T-helper 9 cell (primary cell): ENCODE measurements at places on chromosomes 6 and 20.

- DNase-seq: peak; percentile 70
Observed at GRCh38 chr6:26286168-26286877, 78.7 kb upstream of the BTN3A2 start.

GRCh38 chr6:117025310-117025709, 148.3 kb downstream of the RFX6 start:
- no peak for DNase-seq

GRCh38 chr6:107821591-107821990, 2.5 kb downstream of the SCML4 start:
- DNase-seq: no peak

- no peak for DNase-seq
Observed at GRCh38 chr6:81204731-81205130, 547.8 kb downstream of the TENT5A start.

DNA sequence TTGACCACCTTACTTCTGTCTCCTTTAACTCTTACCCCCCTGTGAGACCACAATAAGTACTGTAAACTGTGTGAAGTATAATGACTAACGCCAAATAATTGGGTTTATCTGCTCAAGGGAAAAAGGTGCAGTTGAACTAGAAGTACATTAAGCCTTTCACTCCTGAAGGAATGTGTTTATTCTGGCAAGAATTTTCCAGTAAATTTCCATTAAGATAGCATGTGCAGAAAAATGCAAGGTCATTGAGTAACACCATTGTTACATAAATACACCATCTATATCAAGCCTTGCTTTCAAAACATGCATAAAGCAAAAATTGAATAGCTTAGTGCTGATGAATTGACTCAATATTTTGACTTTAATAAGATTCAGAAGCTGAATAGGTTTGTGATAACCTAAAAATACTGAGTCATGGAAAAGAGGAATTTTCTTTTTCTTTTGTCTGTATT, 65.4 kb downstream of the ARHGAP18 start:
- DNase-seq: no peak

DNA sequence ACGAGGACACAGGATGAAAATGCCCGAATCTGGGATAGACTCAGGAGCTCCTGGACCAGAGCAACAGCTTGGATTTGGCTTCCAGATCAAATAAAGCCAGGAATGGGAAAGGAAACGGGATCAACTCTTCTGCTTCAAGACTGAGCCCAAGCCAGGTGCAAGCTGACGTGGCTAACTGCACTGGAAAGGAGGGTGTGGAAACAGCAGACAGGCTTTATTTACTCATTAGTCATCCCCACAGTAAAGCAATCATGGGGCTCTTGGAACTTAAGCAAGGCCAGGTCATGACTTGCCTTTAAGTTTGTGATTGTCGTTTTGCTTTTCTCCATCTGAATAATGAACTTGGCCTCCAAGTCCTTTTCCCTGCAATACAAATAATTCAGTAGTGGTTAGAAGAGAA, 45.2 kb downstream of the KIF16B start:
- no peak for DNase-seq

GRCh38 chr6:24899997-24900325, 35.8 kb downstream of the RIPOR2 start:
- no peak for DNase-seq

GRCh38 chr6:139871803-139872510, 497.5 kb upstream of the CITED2 start:
- no peak for DNase-seq

DNA sequence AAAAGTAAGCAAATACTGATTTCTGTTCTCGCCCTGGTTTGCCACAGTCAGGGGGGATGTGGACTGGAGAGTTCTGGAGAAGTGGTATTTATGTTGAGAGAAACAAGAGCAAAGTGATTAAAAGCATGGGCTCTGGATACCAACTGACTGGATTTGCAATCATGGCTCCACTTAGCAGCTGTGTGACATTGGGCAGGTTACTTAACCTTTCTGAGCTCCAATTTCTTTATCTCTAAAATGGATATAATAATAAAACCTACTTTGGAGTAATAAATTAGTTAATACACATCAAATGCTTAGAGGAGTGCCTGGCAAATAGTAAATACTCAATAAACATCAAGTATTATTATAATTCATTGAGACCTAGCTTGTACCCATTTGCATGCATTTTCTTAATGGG, 111.7 kb downstream of the CLIC5 start:
- no peak for DNase-seq

GRCh38 chr6:139510040-139510790, 135.8 kb upstream of the CITED2 start:
- DNase-seq: no peak

GRCh38 chr6:152897807-152898399, 84.9 kb downstream of the FBXO5 start:
- peak; percentile 56 for DNase-seq

- no peak for DNase-seq
Observed at GRCh38 chr6:44559486-44560270, 172.2 kb downstream of the CDC5L start.

DNA sequence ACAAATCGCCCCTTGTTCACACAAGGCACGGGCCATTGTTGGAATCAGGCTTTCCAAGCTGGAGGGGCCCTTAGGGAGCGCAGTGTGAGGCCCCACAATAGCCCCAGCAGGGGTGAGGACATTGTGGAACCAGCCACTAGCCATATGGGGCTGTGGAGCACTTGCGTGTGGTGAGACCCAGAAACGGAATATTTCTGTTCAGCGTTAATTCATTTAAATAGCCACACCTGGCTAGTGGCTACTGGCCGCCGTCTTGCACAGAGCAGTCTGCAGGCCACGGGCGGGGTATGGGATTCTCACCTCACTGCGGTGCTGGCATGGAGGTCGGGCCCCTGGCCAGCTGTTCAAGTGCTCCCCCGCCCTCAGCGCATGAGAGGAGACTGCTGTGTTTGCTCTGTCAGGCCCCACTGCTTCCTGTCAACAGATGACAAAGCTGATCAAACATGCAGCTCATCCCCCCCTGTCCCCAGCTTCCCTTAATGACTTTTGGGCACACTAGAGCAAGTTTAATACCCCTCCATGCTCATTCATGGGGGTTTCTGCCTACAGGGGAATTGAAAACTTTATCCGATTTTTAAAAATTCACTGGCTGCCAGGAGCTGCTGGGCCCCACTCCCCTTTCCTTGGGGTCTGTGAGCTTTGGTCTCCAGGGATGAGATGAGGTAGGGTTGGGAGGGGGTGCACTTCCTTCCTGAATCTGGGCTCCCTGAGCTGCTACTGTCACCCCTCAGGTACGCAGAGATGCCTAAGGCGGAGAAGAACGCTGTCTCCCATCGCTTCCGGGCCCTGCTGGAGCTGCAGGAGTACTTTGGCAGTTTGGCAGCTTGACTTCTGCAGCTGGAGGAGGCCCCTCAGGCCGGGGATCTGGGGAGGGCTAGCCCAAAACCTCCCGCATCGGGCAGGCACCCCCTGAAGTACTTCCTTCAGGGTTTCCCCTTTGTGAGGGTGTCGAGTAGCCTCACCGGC, 13.6 kb downstream of the ITPA start:
- DNase-seq: no peak

- no peak for DNase-seq
Observed at GRCh38 chr6:94510877-94511276, 1066.5 kb upstream of the MANEA start.

- DNase-seq: no peak
Observed at GRCh38 chr6:28525496-28526039, at the start of gene GPX5. GPX5 (plus strand) TSS chr6:28525881; CDS start chr6:28526014, 133 bp downstream.

DNA sequence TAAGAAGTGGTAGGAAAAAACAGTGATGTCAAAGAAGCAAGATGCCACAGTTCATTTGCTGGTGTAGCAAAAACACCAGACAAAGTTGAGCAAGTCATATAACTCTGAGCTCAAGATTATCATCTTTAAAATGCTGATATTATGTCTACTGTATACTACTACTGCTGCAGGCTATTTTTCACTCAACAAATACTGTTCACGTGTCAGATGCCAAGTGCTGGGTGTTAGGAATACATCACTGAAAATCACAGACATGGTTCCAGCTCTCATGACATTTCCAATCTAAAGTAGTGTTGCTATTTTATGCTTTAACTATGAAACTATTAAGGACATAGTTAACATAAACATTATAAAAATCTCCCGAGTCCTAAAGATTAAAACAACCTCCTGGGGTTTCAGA, 163.0 kb downstream of the NKAIN2 start:
- no peak for DNase-seq

DNA sequence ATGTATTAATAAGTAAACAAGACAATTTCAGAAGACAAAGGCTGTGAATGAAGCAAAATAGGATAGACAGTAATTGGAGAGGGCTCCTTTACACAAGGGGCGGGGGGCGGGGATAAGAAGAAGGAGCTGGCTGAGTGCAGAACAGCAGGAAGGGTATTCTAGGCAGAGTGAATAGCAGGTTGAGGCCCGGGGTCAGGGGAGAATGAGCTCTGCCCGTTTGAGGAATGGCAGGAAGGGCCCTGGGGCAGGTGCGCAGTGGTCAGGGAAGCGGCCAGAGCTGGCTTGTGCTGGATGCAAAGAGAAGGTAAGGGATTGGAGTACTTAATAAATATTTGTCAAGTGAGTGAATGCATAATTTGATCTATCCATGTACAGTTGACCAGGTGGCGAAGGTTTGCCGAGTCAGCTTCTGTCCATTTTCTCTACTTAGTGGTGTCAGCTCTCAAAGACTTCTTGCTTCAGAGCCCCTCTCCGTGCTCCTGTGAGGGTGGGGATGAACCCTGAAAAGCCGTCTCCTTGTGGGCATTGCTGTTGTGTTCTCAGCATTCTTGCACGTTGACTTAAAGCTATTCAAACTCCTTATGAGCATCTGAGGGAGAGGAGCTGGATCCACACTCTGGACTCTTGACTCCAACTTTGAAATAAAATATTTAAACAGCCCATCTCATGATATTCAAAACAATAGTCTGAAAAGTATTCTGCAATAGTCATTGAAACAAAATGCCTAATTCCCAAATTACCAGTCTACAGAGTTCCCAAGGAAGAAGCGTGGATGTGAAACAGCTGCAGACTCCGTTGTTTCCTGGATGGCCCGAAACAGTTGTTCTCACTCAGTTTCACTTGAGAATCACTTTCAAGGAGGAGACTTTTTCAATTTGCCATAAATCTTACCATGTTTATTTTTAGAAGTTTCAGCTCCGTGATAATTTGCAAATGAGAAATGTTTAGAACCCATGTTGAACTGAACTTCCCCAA, 105.1 kb downstream of the EDN3 start:
- no peak for DNase-seq

DNA sequence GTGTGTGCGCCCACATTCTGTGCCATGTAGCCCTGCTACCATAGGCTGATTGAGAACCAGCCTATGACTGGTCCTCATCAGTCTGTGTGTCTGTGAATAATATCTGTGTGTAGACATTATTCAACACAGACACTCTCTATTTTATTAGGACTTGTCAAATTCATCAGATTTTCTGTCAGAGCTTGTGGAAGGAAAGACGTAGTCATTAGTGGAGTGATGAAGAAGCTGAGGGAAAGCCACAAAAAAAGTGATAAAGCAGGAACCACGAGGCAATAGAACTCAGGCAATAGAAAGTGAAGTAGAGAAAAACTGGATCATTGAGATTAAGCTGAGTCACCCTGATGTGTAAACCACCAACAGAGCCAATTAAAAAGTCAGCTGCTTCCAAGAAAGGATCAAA, 122.2 kb upstream of the MARCKS start:
- no peak for DNase-seq

DNA sequence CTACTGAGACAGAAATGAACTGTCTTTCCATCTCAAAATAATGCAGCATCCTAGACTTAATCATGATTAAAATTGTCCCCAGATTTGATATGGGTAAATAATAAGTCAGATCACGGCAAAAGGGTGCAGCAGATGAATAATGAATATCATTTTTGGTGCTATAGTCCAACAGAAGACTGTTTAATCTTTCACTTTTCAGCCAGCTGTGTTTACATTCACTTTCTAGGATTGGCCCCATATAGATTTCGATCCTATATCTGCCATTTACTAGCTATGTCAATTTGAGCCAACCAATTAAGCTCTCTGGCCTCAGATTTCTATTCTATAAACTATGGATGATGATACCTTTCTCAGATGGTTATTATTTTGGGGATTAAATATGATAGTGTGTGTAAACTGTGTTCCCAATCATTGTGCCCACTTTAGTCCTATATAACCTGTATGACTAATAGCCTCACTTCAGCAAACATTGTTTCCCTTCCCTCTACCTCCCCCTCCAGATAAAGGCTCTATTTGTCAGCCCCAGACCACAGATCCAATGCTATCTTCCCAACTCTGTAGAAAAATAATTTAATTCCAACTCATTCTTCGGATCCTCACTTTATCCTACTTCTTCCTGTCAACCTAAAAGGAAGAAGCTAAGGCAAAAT, 53.6 kb upstream of the NT5E start:
- DNase-seq: no peak

GRCh38 chr6:7878401-7878964, 32.1 kb downstream of the TXNDC5 start:
- no peak for DNase-seq

GRCh38 chr6:15804164-15805154, 141.6 kb upstream of the DTNBP1 start:
- DNase-seq: no peak

- no peak for DNase-seq
Observed at GRCh38 chr20:38842026-38842425, 36.5 kb downstream of the PPP1R16B start.

DNA sequence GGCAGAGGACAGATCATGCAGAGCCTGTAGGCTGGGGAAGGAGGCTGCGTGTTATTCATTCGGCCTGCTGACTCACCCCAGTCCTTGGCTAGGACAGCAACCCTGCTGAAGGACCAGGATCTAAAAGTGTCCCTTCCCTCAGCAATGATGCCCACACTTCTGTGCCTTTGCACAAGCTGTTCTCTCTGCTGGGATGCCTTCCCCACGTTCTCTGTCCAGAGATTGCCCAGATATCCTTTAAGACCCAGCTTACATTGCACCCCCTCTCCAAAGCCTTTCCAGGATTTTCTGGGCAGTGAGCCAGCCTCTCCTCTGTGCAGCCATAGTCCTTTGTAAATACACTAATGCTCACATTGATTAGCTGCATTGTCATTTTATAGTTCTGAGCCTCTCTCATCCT, 99.3 kb upstream of the CHD6 start:
- no peak for DNase-seq

GRCh38 chr20:12956303-12956702, 52.5 kb upstream of the SPTLC3 start:
- no peak for DNase-seq

- no peak for DNase-seq
Observed at GRCh38 chr6:5846889-5847288, 159.8 kb downstream of the NRN1 start.

- no peak for DNase-seq
Observed at GRCh38 chr6:40880906-40881305, 158.1 kb downstream of the UNC5CL start.

- peak; percentile 95 for DNase-seq
Observed at GRCh38 chr6:137218917-137219663, at the start of gene IFNGR1. IFNGR1 (minus strand) TSS chr6:137219385; CDS start chr6:137219327, 58 bp downstream.

GRCh38 chr6:52482903-52483670, 62.9 kb downstream of the EFHC1 start:
- DNase-seq: no peak

GRCh38 chr6:111774346-111774703, 98.9 kb downstream of the FYN start:
- no peak for DNase-seq
